ENCODE measurements at places on chromosomes 1 and 21.

- no peak for DNase-seq
Measured at GRCh38 chr1:229480495-229480894, 27.6 kb downstream of the NUP133 start.

DNA sequence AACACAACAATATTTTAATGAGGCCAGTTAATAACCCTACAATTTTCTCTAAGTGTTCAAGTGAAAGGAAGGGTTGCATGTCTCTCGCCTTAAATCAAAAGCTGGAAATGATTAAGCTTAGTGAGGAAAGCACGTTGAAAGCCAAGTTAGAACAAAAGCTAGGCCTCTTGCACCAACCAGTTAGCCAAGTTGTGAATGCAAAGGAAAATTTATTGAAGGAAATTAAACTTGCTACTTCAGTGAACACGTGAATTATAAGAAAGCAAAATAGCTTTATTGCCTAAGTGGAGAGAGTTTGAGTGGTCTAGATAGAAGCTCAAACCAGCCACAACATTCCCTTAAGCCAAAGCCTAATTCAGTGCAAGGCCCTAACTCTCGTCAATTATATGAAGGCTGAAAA lies 135.6 kb downstream of the DUSP10 start:
- DNase-seq: no peak

- no peak for DNase-seq
Measured at GRCh38 chr1:15063346-15063745, 90.2 kb upstream of the TMEM51 start.

DNA sequence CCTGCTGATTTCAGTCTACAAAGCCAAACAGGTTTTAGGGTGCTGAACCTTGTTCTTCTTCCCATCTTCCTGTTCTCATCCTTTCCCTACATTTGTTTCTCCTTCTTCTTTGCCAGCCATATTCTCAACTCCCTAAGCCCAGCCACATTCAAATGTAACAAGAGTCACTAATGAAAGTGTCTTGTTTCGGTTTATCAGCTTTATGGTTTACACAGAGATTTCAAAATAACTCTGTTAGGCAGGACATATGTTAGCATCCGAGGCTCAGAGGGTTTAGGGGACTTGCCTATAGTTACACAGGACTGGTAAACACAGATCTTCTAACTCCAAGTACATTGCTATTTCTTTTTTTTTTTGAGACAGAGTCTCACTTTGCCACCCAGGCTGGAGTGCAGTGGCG lies 61.3 kb downstream of the NDUFS5 start:
- no peak for DNase-seq

GRCh38 chr1:234665975-234666605 lies 56.1 kb upstream of the IRF2BP2 start:
- no peak for DNase-seq

GRCh38 chr1:219293410-219293809 lies 119.7 kb downstream of the LYPLAL1 start:
- DNase-seq: no peak

- no peak for DNase-seq
Measured at GRCh38 chr21:24903994-24904635, 703.2 kb downstream of the MRPL39 start.

DNA sequence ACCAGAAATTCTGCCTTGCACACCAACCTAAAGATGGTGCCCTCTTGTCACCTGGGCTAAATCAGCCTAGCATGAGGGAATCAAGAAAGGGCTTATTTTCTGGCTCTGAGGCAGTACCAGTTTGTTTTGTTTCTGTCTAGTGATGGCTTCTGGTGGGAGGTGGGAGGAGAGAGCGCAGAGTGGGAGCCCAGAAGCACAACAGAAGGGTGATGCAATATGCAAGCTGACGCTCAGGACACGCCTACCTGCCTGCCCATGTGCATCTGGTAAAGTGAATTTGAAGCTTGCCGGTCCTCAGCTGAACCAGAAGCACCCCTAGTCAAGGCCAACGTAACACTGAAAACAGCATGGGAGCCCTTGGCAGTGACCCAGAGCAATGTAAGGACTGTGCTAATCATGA lies 138.4 kb upstream of the TIAM1 start:
- no peak for DNase-seq

GRCh38 chr1:164479242-164479641 lies 79.7 kb upstream of the PBX1 start:
- DNase-seq: no peak

GRCh38 chr1:154938604-154939399 lies 2.3 kb upstream of the PMVK start:
- DNase-seq: no peak

DNA sequence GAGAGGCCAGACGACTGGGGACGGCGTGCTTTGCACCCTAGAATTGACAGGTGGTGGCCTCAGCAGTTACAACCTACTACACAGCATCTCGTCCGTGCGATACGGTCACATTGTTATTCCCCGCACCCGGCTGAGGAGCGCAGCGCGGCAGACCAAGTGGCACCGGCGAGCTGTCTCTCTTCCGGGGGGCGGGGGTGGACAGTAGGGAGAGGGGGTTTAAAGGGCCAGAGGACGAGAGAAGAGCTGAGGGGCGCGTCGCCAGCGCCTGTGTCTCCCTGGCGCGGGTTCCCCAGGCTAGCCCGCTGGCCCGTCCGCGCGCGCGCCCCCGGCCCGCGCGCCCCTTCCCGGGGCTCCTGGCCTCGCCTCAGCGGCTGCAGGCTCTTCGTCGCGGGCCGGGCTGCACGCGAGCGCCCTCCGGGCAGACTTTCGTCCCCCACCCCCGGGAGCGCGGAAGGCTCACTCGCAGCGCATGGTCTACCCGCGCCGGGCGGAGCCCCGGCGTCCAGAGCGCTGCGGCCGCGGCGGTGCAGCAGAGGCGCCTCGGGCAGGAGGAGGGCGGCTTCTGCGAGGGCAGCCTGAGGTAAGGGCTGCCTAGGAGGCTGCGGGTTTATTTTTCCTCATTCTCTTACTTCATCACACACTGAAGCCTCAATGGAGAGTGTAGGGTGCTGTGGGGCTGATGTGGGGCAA lies at the start of gene PDE4B:
TSS of gene PDE4B (plus strand) at position 227 of the 690 bp plus-strand sequence.
- DNase-seq: no peak

GRCh38 chr1:190935925-190936324 lies 458.3 kb upstream of the BRINP3 start:
- no peak for DNase-seq

DNA sequence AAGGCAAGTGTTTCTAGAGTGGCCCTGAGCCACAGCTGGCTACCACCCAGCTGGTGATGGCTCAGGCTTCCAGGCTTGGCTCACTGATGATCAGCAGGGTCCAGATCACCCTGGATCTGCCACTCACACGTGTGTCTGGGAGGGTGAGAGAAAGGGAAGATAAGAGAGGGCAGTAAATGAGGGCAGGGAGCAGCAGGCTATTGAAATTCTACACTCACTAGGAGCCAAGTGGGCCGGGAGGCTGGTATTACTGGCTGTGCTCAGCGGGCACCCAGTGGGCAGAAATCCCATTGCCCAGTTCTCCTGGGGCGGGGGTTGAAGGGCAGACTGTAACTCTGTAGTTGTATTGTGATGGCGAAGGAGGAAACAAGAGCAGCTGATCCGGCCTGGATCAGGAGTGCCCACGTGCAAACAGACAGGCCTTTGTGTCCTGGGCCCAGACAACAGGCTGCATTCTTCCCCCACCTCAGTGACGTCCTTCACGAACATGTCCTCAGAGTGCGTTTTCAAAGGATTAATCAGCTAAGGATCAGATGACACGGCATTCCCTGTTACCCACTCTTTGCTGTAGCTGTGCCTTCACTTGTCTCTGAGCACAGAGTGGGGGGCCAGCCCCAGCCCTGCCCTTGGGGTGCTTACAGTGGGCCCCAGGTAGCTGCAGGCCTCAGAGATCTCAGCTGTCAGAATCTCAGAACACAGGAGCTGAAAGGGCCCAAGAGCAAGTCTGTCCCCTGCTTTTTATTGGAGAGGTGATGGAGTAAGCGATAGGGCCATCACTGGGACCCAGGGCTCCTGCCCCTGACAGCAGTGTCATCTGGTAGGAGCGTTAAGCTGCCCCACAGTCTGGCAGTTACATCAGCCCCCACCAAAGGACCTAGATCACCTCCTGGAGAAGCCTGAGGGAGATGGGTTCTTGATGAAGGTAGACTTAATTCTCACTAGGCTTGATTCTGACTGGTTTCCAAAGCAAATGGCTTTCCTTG lies 60.5 kb downstream of the ATP1A1 start:
- no peak for DNase-seq

- no peak for DNase-seq
Measured at GRCh38 chr1:74199504-74199903, 1.5 kb downstream of the FPGT start.

GRCh38 chr1:96649301-96649700 lies 72.3 kb upstream of the PTBP2 start:
- DNase-seq: no peak

Data from fibroblast of skin of left biceps (primary cell).